Natural killer cell treated with Interleukin-12 subunit alpha and Interleukin-12 subunit beta and Interleukin-15 and Interleukin-18, amount 100 ng/mL, for 72 hours (primary cell): ENCODE measurements at places on chromosomes 5 and 9.
A peak's percentile ranks its signal among the peaks of the same experiment; 100 is the strongest.

GRCh38 chr5:72508241-72509170, 1.3 kb upstream of the ZNF366 start:
- DNase-seq: no peak

GRCh38 chr9:28206280-28206679, 633.0 kb upstream of the C9orf72 start:
- DNase-seq: no peak

DNA sequence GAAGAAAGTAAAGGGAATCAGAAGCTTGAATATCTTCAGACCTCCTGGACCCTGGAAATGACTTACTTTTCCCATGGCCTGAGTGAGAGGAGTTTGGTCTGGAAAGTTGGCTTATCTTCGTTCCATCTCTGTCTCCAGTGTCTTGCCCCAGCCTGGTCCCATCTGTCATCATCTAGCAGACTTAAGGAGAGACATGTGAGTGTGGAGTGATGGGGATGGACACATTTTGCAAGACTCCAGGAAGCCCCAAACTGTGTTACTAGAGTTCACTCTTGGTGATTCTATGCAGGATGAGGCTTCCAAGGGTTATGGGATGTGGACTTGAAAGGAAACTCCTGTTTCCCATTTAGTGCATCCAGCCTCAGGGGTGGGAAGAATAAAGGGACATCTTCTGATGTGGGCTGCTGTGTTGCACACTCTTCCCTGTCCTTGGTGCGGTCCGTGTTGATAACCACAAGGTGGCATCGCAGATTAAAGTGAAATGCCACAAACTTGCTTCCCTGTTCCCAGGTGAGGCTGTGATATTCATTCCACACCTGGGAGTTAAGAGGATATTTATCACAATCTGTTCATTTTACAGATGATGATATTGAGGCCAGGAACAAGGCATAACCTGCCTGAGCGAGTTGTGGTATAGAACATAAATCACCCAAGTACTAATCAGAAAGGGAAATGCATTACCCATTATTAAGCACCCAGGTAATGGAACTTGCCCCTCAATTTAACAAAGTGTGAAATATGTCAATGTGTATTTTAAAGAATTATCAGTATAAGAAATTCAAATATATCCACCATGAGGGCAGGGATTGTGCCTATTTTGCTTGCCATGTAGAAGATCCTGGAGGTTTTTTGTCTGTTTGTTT, 269.9 kb upstream of the PAPPA start:
- DNase-seq: no peak

- DNase-seq: no peak
Observed at GRCh38 chr9:69993110-69993509, 50.5 kb upstream of the MAMDC2 start.

DNA sequence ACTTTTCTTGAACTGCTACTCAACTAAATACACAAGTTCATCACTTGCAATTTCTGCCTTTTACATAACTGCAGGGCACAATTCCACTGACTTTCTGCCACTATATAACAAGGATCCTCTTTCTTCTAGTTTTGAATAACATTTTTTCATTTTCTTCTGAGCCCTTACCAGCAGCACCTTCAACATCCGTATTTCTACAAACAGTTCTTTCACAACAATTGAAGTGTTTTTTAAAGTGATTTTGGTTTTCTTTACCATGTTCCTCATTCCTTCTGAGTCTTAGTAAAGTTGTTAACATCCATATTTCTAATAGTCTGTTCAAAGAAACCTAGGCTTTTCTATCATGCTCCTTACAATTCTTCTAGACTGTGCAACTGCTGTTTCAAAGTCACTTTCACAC, 127.2 kb upstream of the PITX1 start:
- DNase-seq: no peak

- DNase-seq: no peak
Observed at GRCh38 chr5:115284021-115284420, 12.4 kb downstream of the CCDC112 start.

- DNase-seq: no peak
Observed at GRCh38 chr5:167539747-167540146, 751.7 kb upstream of the WWC1 start.

DNA sequence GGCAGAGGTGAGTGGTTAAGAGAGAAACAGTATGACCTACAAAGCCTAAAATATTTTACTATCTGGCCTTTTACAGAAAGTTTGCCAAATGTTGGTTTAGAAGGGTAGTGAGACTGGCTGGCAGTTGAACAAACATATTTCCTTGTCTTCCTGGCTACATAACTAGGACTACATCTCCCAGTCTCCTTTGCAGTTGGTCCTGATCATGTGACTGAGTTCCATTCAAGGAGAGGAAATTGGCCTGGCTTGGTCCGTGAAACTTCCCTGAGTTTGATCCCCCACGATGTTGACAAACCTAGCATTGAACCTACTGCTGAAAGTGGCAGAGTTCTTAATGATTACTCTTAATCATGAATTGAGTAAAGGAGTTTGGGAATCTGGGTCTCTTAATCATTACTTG, 280.8 kb downstream of the SLIT3 start:
- no peak for DNase-seq

GRCh38 chr5:76402886-76403765, at the start of gene IQGAP2:
Gene IQGAP2, plus strand, starts transcription at chr5:76403285. Its CDS starts 261 bp downstream, at chr5:76403546.
- DNase-seq: peak; percentile 93

GRCh38 chr5:31753700-31754357, 114.9 kb downstream of the PDZD2 start:
- no peak for DNase-seq

- DNase-seq: peak; percentile 70
Observed at GRCh38 chr5:133868946-133869518, 99.4 kb downstream of the C5orf15 start.

DNA sequence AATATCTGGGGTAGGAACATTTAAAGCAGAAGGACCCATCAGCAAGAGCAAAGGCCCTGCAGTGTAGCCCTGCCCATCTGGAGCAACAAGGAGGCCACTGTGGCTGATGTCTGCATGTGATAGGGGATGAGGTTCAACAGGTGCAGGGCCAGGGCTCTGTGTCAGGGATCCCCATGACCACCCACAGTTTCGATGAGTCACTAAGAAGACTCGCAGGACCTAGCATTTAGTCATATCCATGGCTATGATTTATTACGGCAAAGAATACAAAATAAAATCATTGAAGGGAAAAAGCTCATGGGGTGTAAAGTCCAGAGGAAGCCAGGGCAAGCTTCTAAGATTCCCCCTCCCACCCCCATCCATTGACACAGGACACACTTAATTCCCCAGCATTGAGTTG, 188.6 kb downstream of the ADGRV1 start:
- no peak for DNase-seq

GRCh38 chr5:170475294-170476000, 28.4 kb upstream of the KCNIP1 start:
- no peak for DNase-seq

- no peak for DNase-seq
Observed at GRCh38 chr9:89402695-89403427, 84.6 kb downstream of the SECISBP2 start.

GRCh38 chr9:136603216-136603615, 57.4 kb upstream of the NOTCH1 start:
- DNase-seq: no peak

DNA sequence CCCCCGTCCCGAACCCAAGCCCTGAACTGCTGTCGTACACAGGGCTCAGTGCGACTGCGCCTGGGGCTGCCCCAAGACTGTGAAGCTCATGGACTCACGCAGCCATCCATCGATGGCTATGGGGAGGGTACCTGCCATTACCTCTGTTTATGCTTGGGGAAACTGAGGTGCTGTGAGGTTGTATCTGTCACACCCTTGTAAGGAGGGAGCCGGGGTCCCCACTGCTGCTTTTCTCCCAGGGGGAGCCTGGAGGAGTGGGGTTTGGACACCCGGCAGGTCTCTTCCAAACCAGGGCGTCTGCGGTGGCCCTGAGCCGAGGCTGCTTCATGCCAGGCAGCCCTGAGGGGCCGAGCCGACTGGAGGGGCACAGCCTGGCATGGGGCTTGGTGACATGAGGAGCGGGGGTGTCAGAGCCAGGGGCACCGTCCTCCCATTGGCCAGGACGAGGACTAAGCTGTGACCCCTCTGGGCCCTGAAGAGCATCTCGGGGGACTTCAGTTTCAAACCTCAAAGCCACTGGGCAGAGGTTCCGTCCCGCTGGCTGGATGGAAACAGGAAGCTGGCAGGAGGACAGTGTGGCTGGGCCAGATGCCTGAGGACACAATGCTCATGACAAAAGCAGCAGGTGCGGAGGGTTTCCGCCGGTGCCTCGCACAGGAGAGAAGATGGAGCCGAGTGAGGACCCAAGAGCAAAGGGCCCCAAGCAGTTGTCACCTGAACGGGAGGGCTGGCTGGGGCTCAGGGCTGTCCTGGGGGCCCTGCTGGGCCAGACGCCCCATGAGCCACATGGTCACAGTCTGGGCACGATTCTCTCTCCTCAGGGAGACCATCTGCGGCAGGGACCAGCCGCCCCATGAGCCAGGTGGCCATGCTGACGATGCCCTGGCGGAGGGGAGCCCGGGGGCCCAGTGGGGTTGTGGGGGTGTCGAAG, 54.4 kb upstream of the EXOC3 start:
- no peak for DNase-seq

DNA sequence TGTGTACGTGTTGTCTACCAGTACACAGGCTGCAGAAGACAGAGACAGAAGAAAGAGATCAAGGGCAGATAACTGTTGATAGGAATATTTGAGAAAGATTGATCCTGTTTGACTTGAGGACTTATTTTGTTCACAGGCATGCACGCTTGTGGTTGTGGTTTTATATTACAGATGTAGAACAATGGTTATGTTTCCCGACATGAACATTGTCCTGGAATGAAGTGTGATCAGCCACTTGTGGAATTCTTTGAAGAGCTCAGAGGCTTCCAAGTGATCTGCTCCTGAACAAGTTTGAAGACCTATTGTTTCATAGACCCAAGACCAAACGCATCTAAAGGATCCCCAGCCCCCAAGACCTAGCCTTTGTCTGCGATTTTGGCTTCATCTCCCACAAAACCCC, 13.7 kb downstream of the TEX53 start:
- DNase-seq: no peak

DNA sequence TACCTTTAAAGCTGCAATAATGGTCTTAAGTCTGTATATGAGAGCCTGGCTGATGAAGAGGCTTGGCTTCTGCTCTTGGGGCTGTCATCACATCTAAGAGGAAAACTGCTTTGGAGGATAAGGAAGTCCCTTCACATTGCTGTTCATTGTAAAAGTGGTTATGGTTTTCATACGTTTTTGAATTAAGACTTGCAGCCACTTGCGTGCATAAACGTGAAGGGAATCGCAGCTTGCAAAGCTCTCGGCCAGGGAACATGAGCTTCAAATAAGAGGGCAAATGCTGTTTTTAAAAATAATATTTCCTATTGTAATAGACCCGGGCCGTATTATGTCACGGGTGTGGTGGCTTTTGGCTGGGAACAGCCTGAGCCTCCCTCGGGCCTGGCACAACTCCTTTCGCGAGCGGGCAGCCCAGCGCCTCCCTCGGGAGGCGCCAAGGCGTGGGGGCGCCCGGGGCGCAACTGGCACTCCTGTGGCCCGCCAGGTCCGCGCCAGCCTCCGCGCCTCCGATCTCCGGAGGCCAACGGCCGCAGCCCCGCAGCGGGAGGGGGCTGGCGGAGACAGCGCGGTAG, 538 bp upstream of the ARHGEF28 start:
- no peak for DNase-seq

DNA sequence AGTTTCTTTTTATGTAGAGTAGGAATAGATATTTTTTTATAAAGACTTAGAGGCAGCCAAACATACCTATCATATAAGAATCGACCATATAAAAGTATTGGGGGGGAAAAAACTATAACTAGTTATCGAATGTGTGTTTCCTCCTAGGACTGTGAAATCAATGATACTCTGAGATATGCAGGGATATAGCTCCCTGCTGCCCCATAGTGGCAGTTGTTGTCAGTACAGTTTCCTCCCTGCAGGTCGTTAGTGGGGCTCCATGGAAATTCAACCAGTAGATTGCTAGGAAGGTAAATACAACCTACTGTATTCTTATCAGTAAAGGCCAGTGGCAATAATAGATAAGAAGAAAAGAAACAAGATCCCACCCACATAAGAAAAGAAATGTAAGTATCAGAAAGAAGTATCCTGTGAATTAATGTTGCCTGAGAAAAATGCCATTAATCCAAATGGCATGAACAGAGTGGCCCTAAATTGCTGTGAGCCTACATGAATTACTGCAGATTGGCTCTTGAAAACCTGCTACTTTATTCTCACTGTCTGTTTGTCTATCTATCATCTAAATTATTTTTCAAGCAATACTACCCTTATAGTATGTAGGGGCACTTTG, 136.9 kb upstream of the FBN2 start:
- DNase-seq: no peak

DNA sequence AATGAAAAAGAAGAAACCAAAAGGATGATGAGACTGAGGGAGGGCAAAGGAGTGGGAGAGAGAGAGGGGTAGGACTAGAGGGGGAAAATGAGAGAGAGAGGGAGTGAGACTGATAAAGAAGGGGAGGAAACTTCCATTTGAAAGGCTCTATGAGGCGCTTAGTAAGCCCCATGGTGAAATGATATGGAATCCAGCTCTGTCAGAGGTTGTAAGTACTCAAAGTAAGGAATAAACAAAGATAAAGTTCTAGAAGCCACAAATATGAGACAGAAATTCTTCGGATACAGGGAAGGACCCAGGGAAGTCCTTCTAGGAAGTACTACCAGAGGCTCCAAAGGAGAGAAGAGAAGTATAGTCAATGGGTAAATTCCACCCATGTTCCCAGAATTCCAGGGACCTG, 21.7 kb upstream of the VLDLR start:
- no peak for DNase-seq

DNA sequence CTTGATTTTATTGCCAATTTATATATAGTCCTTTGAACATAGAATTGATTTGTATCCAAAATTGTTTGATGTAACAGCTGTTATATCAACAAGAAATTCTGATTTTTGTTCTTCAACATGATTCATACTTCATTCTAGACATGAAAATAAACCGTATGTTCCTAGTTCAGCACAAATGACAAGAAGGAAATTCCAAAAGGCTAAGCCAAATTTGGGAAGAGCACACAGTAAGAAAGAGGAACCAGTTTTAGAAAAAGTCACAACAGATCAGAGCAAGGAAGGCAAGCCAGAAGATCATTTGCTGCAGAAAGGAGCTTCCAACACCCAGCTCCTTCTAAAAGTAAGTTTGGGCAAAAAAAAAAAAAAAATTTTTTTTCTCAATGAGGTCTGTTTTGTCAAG, 65.0 kb upstream of the MCCC2 start:
- DNase-seq: no peak

DNA sequence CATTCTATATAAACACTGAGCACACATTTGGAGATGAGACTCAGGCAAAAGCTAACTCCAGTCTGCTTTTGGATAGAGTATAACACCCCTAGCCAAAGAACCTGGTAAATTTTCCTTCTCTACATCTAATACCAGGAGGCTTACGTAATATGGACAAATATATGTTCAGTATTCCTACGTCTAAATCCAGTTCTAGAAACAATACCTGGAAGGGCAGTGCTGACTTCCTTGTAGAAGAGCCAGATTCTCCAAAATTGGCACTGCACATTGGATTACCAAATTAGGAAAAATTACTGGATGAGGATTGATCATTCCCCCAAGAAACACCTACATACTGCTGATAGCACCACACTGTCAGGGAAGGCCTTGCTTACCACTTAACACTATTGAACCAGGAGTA, 247.4 kb downstream of the SAXO1 start:
- no peak for DNase-seq
